Tibial nerve (tissue), 4 donors: ENCODE measurements at places on chromosomes 3 and 15. TPM values are rescaled to one million over a fixed set of nuclear protein-coding genes. Genes with fewer than 3 reads are reported as not detected.

CDV3 gene
- total RNA-seq, result 86.0 TPM

- DNase-seq, result peak; percentile 100
Measured at GRCh38 chr3:120094776-120095225, 554 bp upstream of the GSK3B start.

- DNase-seq, result no peak
Measured at GRCh38 chr3:125220727-125221429, 8.3 kb upstream of the SLC12A8 start.

- no peak for DNase-seq
Measured at GRCh38 chr3:98884675-98885371, 16.7 kb downstream of the DCBLD2 start.

CACNA1D gene
- total RNA-seq, result 10.5 TPM

DCUN1D1 gene
- 16.7 TPM for total RNA-seq

DNA sequence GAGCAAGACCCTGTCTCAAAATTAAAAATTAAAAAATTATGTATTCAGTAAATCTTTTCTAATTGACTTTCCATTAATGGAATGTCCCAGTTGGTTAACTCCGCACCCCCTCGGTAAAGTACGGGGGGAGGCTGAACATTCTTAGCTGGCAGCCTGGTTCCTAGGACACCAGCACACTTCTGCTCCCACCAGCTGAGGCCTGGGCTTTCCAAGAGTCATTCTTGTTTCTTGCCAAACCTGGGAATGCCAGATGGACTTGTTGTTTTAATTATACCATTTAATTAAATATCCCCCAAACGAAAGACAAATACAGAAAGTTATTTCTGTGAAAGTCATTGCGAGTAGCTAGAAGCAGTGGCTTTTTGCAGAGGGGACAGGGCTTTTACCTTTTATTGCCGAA, 179.4 kb downstream of the VGLL4 start:
- DNase-seq, result no peak

- DNase-seq, result no peak
Measured at GRCh38 chr15:49372366-49372765, 50.7 kb upstream of the FGF7 start.

- no peak for DNase-seq
Measured at GRCh38 chr3:13880811-13881156, 913 bp upstream of the WNT7A start.

DNA sequence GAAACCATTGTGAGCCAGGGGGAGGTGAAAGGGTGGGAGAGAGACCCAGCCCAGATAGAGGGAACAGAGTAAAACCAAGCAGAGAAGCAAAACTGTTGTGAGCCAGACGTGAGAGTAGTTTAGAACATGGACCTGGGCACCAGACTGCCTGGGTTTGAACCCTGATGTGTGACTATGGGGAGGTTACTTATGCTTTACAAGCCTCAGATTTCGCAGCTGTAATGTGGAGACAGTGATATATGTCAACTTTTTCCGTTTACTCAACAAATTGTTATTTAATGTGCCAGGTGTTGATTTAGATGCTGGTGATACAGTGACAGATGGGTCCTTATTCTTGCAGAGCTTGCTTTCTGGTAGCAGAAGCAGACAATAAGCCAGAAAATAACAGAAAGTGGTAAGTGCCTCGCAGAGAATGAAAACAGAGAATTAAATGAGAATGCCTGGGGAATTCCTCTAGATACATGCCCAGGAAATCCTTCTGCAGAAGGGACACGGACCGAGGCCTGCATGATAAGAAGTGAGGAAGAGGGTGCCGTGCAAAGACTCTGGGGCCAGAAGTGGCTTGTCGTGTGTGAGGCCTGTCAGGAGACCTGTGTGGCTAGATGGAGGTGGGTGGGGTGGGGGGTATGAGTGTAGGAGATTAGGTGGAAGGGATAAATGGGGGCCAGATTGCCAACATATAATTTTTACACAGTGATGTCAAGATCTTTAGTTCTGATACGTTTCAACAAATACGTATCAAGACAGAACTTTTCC, 15.0 kb downstream of the KAT2B start:
- DNase-seq, result no peak

DNA sequence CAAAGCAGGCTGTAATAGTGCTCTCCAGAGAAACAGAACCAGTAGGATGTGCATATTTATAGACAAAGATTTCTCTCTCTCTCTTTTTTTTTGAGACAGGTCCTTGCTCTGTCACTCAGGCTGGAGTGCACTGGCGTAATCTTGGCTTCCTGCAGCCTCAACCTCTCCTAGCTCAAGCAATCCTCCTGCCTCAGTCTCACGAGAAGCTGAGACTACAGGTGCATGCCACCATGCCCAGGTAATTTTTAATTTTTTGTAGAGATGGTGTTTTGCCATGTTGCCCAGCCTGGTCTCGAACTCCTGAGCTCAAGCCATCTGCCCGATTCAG, 67.1 kb upstream of the CHD2 start:
- DNase-seq, result no peak

FBXW12 gene
- not detected for total RNA-seq

DNA sequence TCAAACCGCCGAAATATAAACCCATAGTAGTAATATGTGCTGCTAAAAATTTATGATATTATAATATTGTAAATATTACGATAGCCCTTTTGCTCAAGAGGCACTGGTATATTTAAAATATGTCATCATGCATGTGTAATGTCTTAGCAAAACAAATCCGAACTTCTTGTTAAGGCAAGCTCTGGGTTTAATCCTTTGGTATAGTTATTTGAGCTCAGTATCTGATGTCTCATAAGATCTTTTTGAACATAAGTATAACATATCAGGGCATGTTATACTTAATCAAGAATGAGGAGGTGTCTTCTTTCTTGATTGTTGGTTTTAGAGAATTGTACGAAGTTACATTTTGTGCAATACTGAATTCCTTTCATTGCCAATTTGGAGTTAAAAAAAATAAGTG, 154.1 kb upstream of the CBLB start:
- DNase-seq, result no peak

DNA sequence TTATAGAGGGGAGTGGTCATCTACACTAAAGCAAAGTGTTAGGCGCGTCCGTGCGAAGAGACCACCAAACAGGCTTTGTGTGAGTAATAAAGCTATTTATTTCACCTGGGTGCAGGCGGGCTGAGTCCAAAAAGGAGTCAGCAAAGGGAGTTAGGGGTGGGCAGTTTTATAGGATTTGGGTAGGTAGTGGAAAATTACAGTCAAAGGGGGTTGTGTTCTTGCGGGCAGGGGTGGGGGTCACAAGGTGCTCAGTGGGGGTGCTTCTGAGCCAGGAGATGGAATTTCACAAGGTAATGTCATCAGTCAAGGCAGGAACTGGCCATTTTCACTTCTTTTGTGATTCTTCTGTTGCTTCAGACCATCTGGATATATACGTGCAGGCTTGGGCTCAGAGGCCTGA, 47.1 kb downstream of the OIP5 start:
- DNase-seq, result no peak

RETNLB gene
- not detected for total RNA-seq

GRCh38 chr15:33746203-33746602, 222.1 kb upstream of the CHRM5 start:
- no peak for DNase-seq

DNA sequence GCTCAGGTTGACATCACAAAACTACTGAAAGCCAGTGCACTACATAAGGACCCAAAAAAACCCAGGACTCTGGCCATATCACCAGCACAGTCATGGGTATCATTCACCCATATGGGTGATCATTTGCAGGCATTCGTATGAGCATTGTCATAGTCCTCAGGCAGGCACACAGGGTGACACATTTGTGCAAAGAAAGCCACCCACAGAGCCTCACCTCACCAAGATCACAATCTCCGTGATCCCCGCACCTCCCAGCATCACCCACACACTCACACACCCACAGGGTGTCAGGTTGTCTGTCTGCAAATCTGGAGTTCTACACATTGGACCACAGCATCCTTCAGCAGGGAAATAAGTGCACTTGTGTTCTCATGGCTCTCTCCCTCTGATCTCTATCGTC, 166.0 kb upstream of the LPP start:
- DNase-seq, result no peak

MYZAP gene
- 9.3 TPM for total RNA-seq

DNA sequence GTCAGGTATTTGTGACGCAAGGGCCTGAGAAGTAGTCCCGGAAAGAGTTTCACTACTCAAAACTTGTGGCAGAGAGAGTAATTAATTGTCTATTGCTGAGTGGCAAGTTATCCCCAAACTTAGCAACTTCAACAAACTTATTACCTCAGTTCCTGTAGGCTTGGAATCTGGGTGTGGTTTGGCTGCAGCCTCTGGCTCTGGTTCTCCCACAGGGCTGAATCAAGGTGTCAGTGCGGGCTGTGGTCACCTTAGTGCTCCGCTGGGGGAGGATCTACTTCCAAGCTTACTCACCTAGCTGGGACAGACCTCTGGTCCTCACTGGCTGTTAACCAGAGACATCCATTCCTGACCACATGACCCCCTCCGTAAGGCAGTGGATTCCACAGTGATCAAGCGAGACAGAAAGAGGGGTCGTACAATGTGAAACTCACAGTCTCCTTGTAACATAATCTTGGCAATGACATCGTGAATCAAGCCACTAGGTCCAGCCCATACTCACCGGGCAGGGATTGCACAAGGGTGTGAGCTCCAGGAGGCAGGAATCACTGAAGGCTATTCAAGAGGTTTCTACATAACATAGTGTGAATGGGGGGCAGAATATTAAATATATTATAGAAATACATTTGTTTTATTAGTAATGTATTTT, 138.3 kb downstream of the RYR3 start:
- no peak for DNase-seq

GRCh38 chr3:197017003-197017402, 12.6 kb downstream of the MELTF start:
- no peak for DNase-seq

DNA sequence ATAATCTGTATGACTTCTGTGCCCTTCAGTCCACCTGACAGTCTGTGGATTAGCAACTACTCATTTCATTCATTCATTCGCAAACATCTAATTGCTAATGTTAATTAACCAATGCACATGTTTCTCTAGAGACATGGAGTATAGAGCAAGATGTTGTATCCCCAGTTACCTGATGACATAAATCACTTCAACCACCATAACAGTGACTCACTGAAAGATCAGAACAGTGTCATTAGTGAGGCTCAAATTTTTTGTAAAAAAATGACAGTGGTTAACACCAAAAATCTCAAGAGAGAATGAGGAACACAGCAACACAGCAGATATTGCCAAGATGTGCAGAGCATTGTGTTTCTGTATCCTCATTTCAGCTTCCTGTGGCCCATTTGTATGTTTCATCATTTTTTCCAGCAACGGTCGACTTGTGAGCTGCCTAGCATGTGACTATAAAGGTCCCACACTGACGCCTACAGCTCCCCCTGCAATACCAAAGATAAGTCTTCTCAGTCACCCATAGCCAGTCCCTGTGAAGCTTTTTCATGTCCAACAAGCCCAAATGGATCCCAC, 3.7 kb upstream of the PLD1 start:
- no peak for DNase-seq

- DNase-seq, result no peak
Measured at GRCh38 chr3:187210091-187210490, 12.8 kb downstream of the RTP1 start.

GRCh38 chr3:52428151-52429005, 16.5 kb downstream of the SEMA3G start:
- peak; percentile 63 for DNase-seq

- DNase-seq, result no peak
Measured at GRCh38 chr3:183318877-183319276, 65.8 kb downstream of the B3GNT5 start.

DNA sequence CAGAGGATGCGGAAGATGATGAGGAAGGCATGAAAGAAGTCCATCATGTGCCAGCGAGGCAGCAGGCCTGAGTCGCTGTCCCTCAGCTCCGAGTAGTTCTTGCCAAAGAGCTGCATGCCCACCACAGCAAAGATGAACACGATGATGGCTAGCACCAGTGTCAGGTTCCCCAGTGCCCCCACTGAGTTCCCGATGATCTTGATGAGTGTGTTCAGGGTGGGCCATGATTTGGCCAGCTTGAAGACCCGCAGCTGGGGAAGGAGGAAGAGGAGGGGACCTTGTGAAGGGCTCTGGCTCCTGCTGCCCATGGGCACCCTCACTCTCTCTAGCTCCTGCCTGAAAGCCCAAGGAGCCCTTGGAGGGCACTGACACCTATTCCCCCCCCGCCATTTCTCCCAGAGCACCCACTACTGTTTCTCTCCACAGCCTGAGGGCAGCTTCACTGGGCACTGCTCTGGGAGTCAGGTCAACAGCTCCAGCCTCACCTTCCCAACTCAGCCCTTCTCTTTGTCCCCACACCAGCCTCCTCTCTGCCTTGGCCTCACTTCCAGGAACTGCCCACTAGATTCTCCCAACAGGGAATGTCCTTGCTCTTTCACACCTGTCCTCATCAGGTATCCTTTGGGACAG, 63.6 kb downstream of the SCN5A start:
- no peak for DNase-seq

CISH gene
- total RNA-seq, result 5.5 TPM
